ENCODE measurements at places on chromosomes 4 and X. TPM values are rescaled to one million over a fixed set of nuclear protein-coding genes. Genes with fewer than 3 reads are reported as not detected.

The PRR27 gene
- total RNA-seq = not detected

The ITGB1BP2 gene
- 7.3 TPM for total RNA-seq

The MAGEC3 gene
- total RNA-seq = not detected

The PRDM8 gene
- 3.6 TPM for total RNA-seq

The MBTPS2 gene
- 11.3 TPM for total RNA-seq

The HEPH gene
- total RNA-seq = not detected

The UGT2B15 gene
- total RNA-seq = not detected

The XG gene
- total RNA-seq = not detected

The SH3BP2 gene
- total RNA-seq = 88.5 TPM

The DUX4 gene
- total RNA-seq = not detected

The GYG2 gene
- total RNA-seq = not detected

The GYPE gene
- total RNA-seq = not detected

The NPY5R gene
- total RNA-seq = not detected

The FBXL5 gene
- 31.2 TPM for total RNA-seq

The CTAG1B gene
- total RNA-seq = not detected

The ARSJ gene
- total RNA-seq = not detected

The POU3F4 gene
- not detected for total RNA-seq

The NWD2 gene
- not detected for total RNA-seq

The NEUROG2 gene
- 0.16 TPM for total RNA-seq

The ARAP2 gene
- 45.4 TPM for total RNA-seq

The ADAM29 gene
- total RNA-seq = not detected

The GATA1 gene
- not detected for total RNA-seq

The MAGEA9B gene
- not detected for total RNA-seq

The APLN gene
- 0.66 TPM for total RNA-seq

The IBSP gene
- not detected for total RNA-seq

All from activated CD4-positive, alpha-beta T cell treated with anti-CD3 and anti-CD28 coated beads, Interleukin-2, amount 10 ng/mL, durations not matched to agents 24 days and 14 days (primary cell).